T-cell (primary cell): ENCODE measurements at places on chromosomes 6 and 20. TPM values are rescaled to one million over a fixed set of nuclear protein-coding genes. Genes with fewer than 3 reads are reported as not detected.
A peak's percentile ranks its signal among the peaks of the same experiment; 100 is the strongest.

DNA sequence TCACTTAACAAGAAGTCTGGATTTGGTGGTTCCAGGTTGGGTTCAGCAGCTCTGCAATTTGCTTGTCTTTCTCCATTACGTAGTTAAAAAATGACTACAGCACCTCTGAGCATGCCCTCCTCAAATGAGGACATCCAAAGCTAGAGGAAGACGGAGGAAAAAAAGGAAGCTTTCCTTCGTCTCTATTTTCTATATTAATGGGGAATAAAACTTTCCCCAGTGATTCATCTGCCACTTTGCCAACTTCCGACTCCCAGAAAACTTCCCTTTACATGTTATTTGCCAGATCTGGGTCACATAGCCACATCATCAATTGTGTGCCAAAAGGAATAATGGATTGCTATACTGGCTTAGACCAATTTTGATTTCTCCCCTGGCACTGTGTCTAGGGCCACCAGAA lies 69.5 kb downstream of the ZFAND3 start:
- no peak overlapping the region for H3K27ac ChIP-seq
- H3K4me1 ChIP-seq: no peaks in the 10 kb centered on the region
- no peaks in the 10 kb centered on the region for H3K36me3 ChIP-seq
- no peak for DNase-seq

GRCh38 chr6:1463751-1464426 lies 74.5 kb downstream of the FOXF2 start:
- H3K36me3 ChIP-seq: no peaks in the 10 kb centered on the region
- H3K4me3 ChIP-seq: no peak overlapping the region
- H3K27me3 ChIP-seq: no peaks in the 10 kb centered on the region

MOXD1 gene
- total RNA-seq: 0.13 TPM

- H3K27ac ChIP-seq: no peak overlapping the region
- H3K27me3 ChIP-seq: no peaks in the 10 kb centered on the region
- H3K4me1 ChIP-seq: no peaks in the 10 kb centered on the region
- H3K4me3 ChIP-seq: no peak overlapping the region
These were observed 60.2 kb downstream of the MAFB start for GRCh38 chr20:40628877-40629276.

SPEF1 gene
- 0.16 TPM for total RNA-seq

SPATS1 gene
- not detected for total RNA-seq

GRCh38 chr20:17873410-17874270 lies 95.0 kb downstream of the SNX5 start:
- no peak overlapping the region for H3K27ac ChIP-seq
- peaks cover 28% of the 10 kb centered on the region for H3K27me3 ChIP-seq
- no peaks in the 10 kb centered on the region for H3K4me1 ChIP-seq
- no peak for DNase-seq

GRCh38 chr20:15042723-15043122 lies 705.3 kb upstream of the FLRT3 start:
- H3K36me3 ChIP-seq: no peaks in the 10 kb centered on the region
- H3K4me1 ChIP-seq: no peaks in the 10 kb centered on the region
- no peak for DNase-seq
- no peak overlapping the region for H3K4me3 ChIP-seq
- no peaks in the 10 kb centered on the region for H3K27me3 ChIP-seq
- no peak overlapping the region for H3K27ac ChIP-seq

DNA sequence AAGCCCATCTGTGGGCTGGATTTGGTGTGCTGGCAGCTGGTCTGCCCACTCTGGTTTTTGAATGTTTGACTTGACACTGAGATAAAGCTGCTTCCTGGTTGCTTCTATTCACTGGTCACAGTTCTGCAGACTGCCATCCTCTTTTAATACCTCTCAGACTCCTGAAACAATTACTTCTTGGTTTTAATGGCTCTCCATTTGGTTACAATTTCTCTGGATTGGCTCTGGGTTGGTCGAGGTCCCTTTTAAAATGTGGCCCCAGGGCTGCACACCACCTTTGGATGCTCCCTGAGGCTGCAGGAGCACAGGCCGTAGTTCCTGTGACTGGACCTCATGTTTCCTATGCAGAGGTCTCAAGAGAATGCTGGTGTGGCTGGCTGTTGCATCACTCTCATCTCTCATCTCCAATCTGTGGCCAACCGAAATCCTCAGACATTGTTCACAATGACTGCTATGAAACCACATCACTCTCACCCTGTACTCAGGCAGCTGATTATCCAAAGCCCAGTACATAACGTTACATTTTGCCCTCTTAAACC lies 98.5 kb downstream of the INSM1 start:
- no peaks in the 10 kb centered on the region for H3K27me3 ChIP-seq
- peaks cover 2% of the 10 kb centered on the region for H3K36me3 ChIP-seq
- H3K4me1 ChIP-seq: no peaks in the 10 kb centered on the region
- DNase-seq: no peak

GRCh38 chr20:10111139-10111958 lies 76.6 kb downstream of the ANKEF1 start:
- H3K4me1 ChIP-seq: no peaks in the 10 kb centered on the region
- H3K27me3 ChIP-seq: no peaks in the 10 kb centered on the region
- H3K36me3 ChIP-seq: no peaks in the 10 kb centered on the region
- no peak overlapping the region for H3K27ac ChIP-seq
- DNase-seq: no peak

- H3K27ac ChIP-seq: peak overlapping the region; percentile 36
- H3K4me3 ChIP-seq: no peak overlapping the region
- no peak for DNase-seq
- peaks cover 54% of the 10 kb centered on the region for H3K4me1 ChIP-seq
These were observed 6.3 kb downstream of the JARID2 start for GRCh38 chr6:15252195-15252594.

- H3K27me3 ChIP-seq: no peaks in the 10 kb centered on the region
- H3K4me1 ChIP-seq: no peaks in the 10 kb centered on the region
- H3K4me3 ChIP-seq: no peak overlapping the region
- no peak overlapping the region for H3K27ac ChIP-seq
- H3K36me3 ChIP-seq: no peaks in the 10 kb centered on the region
- no peak for DNase-seq
These were observed 194.3 kb upstream of the SMLR1 start for GRCh38 chr6:130632897-130633296.

CD109 gene
- total RNA-seq: 0.59 TPM

DNA sequence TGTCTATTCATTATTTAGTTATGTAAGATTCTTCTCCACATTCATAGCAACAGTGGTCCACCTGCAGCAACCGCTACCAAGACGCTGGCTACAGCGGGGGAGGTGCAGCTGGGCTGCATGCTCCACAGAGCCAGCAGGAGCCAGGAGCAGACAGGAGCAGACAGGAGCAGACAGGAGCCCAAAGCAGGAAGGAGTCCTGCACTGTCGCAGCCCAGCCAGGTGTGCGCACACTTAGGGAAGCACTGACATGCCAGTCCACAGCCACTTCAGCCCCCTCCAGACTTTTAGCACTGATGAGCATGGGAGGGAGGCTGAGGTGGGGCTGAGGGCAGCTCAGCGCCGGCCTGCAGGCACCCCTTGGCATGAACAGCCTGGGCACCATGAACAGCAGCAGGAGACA lies 19.6 kb downstream of the KIF16B start:
- H3K27me3 ChIP-seq: no peaks in the 10 kb centered on the region
- no peak overlapping the region for H3K4me3 ChIP-seq
- H3K4me1 ChIP-seq: no peaks in the 10 kb centered on the region

DNA sequence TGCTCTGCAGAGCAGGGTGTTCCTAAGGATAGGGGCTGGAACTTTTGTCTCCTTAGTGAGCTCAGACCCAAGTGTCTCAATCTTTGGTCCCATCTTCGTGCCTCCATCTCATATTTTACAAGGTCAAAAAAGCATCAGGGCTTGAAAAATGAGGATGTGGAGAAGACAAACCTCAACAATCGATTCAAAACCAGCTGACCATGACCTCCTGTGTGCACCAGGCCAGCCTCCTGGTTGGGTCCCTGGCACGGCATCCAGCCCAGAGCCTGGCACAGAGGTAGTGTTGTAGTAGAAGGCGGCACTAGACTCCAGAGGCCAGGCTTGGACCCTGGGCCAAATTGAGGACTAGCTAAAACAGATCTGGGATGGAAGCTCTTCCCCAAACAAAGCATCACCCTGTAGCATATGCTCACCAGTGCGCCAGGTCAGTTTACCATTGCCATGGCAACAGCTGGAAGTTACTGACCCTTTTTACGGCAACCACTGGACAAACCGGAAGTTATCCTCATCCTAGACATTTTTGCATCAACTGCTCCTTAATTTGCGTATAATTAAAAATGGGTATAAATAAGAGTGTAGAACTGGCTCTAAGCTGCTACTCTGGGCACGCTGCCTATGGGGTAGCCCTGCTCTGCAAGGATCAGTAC lies 69.3 kb upstream of the BLCAP start:
- peaks cover 42% of the 10 kb centered on the region for H3K27me3 ChIP-seq
- no peak for DNase-seq
- H3K36me3 ChIP-seq: no peaks in the 10 kb centered on the region
- H3K4me3 ChIP-seq: no peak overlapping the region

- no peak for DNase-seq
- no peaks in the 10 kb centered on the region for H3K27me3 ChIP-seq
- H3K4me3 ChIP-seq: no peak overlapping the region
- H3K36me3 ChIP-seq: no peaks in the 10 kb centered on the region
- H3K27ac ChIP-seq: no peak overlapping the region
These were observed 30.8 kb downstream of the FBXO30 start for GRCh38 chr6:145783796-145784195.

DNA sequence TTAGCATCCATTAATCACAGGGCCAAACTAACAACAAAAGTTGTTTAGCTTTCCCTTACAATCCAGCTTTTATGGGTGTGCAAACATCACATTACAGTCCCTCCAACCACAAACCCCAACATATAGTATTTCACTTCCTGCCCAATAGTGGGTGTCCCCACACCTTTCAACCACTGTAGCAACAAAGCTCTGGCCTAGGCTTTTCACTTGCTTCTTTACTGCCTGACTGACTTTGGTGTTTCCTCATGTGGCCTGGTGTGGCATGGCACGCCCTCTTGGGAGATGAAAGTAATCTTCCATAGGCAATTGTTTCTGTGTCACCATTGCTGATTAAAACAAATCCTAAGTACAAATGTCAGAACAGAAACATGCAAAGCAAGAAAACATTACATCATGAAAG lies 46.3 kb downstream of the MCM8 start:
- H3K36me3 ChIP-seq: peaks cover 6% of the 10 kb centered on the region
- no peak overlapping the region for H3K4me3 ChIP-seq
- peak overlapping the region; percentile 32 for H3K27ac ChIP-seq
- DNase-seq: peak; percentile 47

GRCh38 chr20:44576297-44576696 lies 6.1 kb upstream of the PKIG start:
- H3K36me3 ChIP-seq: no peaks in the 10 kb centered on the region
- H3K4me3 ChIP-seq: no peak overlapping the region
- no peak for DNase-seq
- H3K27me3 ChIP-seq: no peaks in the 10 kb centered on the region
- peaks cover 4% of the 10 kb centered on the region for H3K4me1 ChIP-seq
- no peak overlapping the region for H3K27ac ChIP-seq

DNA sequence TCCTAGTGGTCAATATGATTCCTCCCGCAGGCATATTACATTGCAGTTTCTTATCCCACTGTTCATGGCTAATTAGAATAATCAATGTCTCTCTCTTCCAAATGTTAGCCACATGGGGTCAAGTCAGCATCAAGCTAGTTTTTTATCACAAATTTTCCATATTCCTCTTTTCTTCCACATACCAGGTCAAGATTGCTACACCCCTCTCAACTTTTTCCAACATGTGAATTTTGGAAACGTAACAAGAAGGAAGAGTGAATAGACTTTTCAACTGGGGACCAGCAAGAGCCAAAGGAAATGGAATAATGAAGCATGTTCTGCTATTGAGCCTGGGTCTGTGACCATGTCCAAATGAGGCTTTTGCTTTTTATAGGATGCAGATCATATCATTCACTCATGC lies 65.1 kb downstream of the SOD2 start:
- H3K4me1 ChIP-seq: no peaks in the 10 kb centered on the region
- no peaks in the 10 kb centered on the region for H3K36me3 ChIP-seq
- DNase-seq: no peak
- H3K27ac ChIP-seq: no peak overlapping the region

EYA4 gene
- not detected for total RNA-seq

CD83 gene
- 11.6 TPM for total RNA-seq

- H3K27me3 ChIP-seq: no peaks in the 10 kb centered on the region
- H3K36me3 ChIP-seq: no peaks in the 10 kb centered on the region
- DNase-seq: no peak
- H3K4me3 ChIP-seq: no peak overlapping the region
- no peaks in the 10 kb centered on the region for H3K4me1 ChIP-seq
- no peak overlapping the region for H3K27ac ChIP-seq
These were observed 491.3 kb upstream of the GJE1 start for GRCh38 chr6:141641406-141641805.

DNA sequence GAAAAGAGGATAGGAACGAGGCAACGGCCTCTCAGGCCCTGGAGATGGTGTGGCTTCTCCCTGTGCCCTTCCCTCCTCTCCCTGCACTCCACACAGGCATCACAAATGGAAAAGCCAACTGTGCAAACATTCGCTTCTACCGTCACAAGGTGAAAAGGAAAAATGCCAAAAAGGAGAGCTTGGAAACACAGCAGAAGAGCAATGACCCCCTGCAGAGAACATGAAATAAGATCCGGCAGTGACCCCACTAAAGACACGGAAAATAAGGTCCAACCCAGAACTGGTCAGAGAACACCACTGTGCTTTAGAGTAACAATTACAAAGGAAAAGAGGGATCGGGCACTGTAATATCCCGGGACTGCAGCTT lies 63.0 kb downstream of the SLC22A23 start:
- H3K4me3 ChIP-seq: no peak overlapping the region
- no peak for DNase-seq
- no peaks in the 10 kb centered on the region for H3K36me3 ChIP-seq

RTF2 gene
- 69.4 TPM for total RNA-seq

TUBB2B gene
- 1.2 TPM for total RNA-seq

RIPPLY2 gene
- not detected for total RNA-seq

TENT5A gene
- 10.7 TPM for total RNA-seq

GRCh38 chr6:39520411-39520810 lies 197.9 kb upstream of the KCNK16 start:
- no peak overlapping the region for H3K4me3 ChIP-seq

DNA sequence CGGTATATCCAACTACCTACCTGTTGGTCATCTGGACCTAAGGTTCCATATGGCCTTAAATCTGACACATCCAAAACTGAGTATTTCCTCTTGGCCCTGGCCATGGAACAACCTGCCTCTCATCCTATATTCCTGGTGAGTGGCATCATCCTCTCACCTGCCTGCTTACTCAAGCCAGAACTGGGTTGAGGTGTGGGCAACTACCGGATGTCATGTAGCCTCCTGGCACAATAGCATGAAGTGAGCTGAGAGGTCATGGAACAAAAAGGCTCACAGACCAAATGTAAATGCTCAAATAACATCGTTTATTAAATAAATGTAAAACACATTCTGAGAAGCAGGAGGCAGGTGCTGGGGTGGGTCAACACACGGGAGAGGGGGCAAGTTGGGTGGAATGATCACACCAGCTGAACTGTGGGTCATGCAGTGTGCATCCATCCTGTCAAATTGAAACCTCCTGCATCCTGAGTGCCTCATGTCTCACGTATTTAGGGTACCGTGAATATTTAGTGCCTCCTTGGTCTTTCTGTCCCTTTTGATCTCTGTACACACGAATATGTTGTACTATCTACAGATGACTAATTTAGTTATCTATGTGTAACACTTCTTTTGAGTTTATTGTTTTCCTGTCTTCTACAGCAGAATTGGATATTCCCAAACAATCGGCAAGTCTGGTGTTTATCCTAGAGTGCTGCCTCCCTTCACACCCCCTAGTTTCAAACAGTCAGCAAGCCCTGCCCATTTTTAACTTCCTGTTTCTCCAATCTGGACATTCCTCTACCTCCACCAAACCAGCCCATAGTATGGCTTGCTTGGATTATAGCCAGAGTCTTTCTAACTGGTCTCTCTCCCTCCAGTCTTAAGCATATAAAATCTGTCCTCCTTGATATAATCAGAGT lies 7.9 kb upstream of the POU5F1 start:
- DNase-seq: no peak
- no peaks in the 10 kb centered on the region for H3K27me3 ChIP-seq
- no peak overlapping the region for H3K27ac ChIP-seq
